ENCODE measurements at places on chromosomes 6 and 20. TPM values are rescaled to one million over a fixed set of nuclear protein-coding genes. Genes with fewer than 3 reads are reported as not detected.

The HMGCLL1 gene
- 0.57 TPM for total RNA-seq

The MCHR2 gene
- not detected for total RNA-seq

DNA sequence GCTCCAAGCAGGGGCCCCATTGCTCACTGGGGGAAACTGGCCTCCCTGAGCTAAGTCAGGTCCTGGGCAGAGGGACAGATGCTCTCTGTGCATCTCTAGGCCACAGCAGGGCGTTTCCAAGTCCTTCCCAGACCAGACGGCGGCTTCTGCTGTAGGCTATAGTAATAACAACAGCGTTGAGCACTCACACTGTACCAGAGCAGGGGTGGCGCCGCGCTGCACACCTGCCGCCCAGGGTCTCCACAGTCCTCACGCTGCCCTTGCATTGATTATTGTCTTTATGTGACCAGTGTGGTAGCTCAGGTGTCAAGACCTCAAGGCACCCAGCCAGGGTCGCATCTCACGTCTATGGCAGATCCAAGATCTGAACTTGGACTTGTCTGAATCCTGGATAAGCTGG, 14.9 kb upstream of the CCN5 start:
- DNase-seq = no peak

DNA sequence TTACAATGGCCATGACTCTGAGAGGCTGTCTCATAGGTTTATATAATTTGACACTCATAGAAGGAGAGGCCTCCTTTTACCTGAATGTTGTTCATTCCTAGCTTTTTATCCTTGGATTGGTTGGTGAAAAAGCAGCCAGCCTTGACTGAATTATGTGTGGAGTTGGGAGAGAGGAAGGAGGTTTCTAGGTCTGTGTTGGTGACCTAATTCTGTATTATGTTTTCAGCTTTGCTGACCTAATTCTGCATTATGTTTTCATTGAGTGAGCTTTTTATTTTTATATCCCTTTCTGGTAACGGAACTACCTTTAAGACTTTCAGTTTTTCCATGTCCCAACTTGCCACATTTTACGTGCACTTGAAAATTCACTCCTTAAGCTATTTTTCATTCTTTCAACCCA, 59.1 kb upstream of the RNF144B start:
- no peak for DNase-seq

DNA sequence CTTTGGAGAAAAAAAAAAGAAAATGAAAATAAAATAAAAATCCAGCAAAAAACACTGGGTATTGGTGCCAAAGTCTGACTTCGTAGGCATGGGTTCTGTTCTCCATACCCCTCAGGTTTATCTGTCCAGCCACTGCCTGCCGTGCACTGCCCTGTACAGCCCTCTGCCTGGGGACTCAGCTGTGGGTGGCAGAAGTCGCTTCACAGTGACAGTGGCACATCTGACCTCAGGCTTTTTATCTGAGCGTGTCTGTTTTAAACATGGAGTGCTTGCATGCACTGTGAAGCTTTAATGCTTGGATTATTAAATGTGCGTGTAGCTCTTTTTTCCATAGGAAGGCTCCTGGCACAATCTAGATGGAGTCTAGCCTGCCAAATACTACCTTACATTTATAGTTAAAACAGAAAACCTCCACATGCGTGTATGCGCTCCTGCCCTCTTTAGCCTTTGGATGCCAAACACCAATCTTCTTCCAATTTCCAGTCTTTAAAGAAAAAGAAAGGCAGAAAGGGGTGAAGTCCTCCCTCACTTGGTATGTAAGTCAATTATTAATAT, 375.5 kb downstream of the UTRN start:
- DNase-seq = no peak

GRCh38 chr20:40532103-40532502, 156.9 kb downstream of the MAFB start:
- no peak for DNase-seq

DNA sequence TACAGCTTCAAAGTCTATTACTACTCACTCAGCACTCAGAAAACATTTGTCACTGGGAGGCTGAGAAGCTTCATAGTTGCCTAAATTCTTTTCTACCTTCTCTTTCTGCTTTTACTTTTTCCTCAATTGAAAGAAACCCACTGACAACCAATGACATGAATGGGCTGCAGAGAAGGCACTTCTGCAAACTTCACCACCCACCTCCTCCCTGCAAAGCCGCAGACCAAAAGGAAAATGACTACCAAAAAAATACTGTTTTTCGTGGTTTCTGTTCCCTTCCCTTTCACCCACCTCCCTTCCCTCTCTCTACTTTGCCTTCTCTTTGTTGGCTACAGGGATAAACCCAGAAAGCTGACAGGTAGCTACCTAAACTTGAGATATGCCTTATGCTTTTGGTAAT, 3.2 kb downstream of the GNAS-AS1 start:
- DNase-seq = no peak

DNA sequence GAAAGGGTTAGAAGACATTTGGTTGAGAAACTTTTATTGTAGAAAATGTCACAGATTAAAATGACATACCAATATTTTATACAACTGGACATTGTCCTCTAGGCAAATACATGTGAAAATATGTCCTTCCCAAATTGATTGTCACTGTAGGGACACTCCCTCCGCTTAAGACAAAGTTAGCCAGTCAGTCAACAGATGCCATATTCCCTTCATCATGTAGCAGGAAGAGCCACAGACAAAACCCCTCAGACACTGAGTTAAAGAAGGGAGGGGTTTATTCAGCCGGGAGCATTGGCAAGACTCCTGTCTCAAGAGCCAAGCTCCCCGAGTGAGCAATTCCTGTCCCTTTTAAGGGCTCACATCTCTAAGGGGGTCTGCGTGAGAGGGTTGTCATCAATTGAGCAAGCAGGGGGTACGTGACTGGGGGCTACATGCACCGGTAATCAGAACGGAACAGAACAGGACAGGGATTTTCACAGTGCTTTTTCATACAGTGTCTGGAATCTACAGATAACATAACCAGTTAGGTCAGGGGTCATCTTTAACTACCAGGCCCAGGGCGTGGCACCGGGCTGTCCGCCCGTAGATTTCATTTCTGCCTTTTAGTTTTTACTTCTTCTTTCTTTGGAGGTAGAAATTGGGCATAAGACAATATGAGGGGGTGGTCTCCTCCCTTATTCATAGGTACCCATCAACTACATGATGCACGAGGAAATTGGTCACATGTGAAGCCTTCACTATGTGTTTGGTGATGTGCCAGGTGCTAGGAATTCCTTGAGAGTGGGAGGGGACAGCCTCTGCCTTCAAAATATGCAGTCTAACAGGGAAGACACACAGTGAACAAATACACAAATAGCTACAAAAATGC, 155.7 kb upstream of the CDYL start:
- no peak for DNase-seq

- DNase-seq = no peak
Observed at GRCh38 chr20:52219441-52219840, 27.9 kb upstream of the ZFP64 start.

Measured in ureter (tissue), 1 donor.